ENCODE measurements at places on chromosomes 7 and 10. TPM values are rescaled to one million over a fixed set of nuclear protein-coding genes. Genes with fewer than 3 reads are reported as not detected.

- DNase-seq, result no peak
Observed at GRCh38 chr10:107966826-107967225, 802.3 kb upstream of the SORCS1 start.

GRCh38 chr7:155590215-155591018, 44.1 kb upstream of the CNPY1 start:
- DNase-seq, result no peak

DNA sequence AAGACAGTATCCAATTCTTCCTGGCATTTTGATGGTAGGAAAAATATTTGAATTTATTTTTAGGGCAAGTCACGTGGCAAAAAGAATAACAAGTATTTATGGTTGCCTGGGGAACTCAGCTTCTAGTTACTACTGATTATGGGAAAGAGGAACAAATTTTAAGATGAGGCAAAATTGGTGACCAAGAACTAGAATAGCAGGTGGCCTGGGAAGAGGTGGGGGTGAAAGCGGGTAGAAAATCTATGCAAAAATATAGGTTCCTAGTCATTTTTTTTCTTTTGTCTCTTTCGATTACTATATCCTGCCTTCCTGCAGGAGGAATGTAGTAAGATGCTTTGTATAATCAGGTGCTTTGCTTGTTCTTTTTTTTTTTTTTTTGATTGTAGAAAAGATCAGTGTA, 27.8 kb downstream of the ENTPD1 start:
- no peak for DNase-seq

DNA sequence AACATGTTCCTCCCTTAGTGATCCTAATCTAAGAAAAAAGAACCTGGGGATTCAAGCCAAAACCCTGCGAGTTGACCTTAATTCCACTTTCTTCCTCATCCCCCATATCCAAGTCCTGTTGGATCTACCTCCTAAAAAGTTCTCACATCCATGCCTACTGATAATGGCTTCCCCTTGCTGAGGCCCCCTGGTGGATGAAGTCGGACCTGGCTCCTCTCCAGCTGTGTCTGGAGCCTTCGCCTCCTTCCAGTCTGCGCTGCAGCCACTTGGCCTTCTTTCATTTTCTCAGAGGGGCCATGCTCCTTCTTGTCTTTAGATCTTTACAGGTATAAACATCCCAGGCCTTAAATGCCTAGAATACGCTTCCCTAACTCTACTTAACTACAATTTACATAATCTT, 8.1 kb downstream of the PDE1C start:
- peak; percentile 73 for DNase-seq

DNA sequence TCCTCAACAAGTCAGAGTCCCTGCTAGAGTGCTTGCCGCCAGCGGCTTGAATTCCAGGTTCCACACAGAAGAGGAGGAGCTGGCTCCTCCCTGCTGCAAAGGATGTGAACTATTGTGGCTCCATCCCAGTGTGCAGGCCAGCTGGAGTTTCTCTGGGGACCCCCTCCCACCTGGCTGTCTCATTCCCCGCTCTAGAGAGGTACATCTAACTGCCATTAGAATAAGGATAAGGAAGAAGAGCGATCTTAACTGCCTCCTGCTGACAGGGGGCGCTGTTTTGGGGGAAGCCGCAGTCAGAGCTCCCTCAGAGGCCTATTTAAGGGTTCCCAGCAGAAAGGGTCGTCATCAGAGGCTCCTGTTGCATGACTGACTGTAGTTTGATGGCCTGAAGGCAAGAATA, 40.8 kb upstream of the HECW1 start:
- DNase-seq, result no peak

GRCh38 chr7:114977277-114977676, 55.4 kb downstream of the MDFIC start:
- DNase-seq, result no peak

GRCh38 chr7:158676906-158677305, 27.7 kb downstream of the NCAPG2 start:
- DNase-seq, result no peak

DNA sequence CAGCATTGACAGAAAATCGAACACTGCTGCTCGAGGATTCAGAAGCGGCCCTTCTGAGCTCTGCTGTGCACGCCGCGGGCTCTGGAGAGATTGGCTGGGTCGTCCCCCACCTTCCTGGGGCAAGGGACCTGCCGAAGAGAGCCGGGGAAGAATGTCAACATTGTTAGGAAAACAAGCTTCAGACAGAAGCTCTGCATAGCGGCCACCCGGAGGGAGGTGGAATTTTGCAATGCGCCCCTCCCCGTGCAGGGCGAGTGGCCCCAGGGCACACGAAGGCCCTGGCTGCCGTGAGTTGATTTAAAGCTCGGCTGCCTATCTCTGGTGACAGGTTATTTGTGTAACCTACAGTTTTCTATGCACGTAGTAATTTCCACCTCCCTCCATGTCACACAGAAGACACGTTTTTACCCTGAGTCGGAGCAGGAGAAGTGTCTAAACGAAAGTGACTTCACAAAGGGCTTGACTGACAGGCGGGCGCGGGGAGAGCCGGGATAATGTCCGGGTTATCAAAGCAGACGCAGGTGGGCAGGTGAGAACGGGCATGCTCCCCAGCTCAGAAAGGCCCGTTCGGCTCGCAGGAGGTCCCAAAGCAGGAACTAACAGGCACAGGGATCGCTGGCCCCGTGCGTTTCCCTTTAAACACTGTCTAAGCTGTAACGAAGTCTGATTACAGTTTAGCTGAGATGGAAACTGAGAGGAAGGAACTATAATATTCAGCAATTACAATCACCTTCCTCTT, 84.6 kb downstream of the PDGFA start:
- peak; percentile 19 for DNase-seq

GRCh38 chr10:114353383-114353782, 50.9 kb downstream of the AFAP1L2 start:
- no peak for DNase-seq

DNA sequence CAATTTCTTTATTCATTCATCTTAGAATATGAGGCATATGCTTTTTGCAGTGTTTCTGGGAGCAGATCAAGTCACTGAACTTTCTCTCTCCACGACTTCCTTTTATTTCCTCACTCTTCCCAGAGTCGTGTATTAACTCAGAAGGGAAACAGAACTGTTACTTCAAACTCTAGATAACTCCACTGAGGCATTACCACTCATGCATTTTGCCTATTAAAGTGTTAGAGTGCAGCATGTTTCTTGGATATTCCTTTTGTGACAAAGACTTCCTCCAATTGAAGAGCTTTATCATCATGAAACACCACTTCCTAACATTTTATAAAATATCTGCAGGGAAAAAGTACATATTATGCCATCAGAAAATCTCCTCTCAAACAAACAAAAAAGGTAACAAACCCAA, 797.4 kb upstream of the COBL start:
- no peak for DNase-seq

GRCh38 chr7:120089968-120090367, 183.0 kb upstream of the KCND2 start:
- no peak for DNase-seq

GRCh38 chr7:85567983-85568382, 381.1 kb upstream of the SEMA3D start:
- DNase-seq, result no peak

DNA sequence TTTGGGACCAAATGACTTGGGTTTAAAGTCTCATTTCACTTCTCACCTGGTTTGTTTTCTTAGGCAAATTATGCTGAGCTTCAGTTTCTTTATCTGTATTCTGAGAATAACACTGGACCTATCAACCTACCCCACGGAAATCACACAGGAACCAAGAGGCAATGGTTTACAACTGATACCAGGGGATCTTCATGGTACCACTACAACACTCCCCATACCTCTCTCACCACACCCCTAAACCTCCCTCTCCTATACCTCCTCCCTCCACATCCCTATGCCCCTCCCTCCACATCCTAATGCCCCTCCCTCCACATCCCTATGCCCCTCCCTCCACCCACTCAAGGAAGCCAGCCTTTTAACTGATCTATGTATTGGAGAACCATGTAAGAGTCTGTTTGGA, 9.9 kb downstream of the FAM204A start:
- no peak for DNase-seq

- DNase-seq, result no peak
Observed at GRCh38 chr7:80623503-80624252, 14.8 kb upstream of the CD36 start.

DNA sequence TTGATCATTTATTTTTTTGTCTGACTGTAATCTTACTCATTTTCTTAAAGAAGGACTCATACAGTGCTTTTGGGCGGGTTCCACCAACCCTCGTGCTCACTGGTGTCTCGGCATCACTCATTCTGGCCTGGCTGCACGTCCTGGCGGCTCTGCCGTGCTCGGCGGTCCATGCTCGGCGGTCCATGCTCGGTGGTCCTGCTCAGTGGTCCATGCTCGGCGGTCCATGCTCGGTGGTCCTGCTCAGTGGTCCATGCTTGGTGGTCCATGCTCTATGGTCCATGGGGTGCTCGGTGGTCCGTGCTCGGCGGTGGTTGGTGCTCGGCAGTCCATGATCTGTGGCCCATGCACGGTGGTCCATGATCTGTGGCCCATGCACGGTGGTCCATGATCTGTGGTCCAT, 72.5 kb downstream of the WDR37 start:
- DNase-seq, result no peak

DNA sequence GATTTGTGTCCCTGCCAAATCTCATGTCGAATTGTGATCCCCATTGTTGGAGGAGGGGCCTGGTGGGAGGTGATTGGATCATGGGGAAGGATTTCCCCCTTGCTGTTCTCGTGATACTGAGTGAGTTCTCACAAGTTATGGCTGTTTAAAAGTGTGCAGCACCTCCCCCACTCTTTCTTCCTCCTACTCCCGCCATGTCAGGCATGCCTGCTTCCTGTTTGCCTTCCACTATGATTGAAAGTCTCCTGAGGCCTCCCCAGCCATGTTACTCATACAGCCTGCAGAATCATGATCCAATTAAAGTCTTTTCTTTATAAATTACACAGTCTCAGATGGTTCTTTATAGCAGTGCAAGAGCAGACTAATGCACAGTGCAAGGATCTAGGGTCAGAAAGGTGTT, 75.4 kb downstream of the CALD1 start:
- DNase-seq, result no peak

- DNase-seq, result no peak
Observed at GRCh38 chr10:13420532-13421307, 72.6 kb upstream of the SEPHS1 start.

- DNase-seq, result no peak
Observed at GRCh38 chr7:115676707-115677106, 353.9 kb downstream of the TFEC start.

- DNase-seq, result peak; percentile 20
Observed at GRCh38 chr10:132527339-132528063, 10.1 kb upstream of the INPP5A start.

- no peak for DNase-seq
Observed at GRCh38 chr7:49772916-49773217, 571 bp upstream of the VWC2 start.

GRCh38 chr10:77186936-77187335, 450.7 kb downstream of the KCNMA1 start:
- DNase-seq, result no peak

DNA sequence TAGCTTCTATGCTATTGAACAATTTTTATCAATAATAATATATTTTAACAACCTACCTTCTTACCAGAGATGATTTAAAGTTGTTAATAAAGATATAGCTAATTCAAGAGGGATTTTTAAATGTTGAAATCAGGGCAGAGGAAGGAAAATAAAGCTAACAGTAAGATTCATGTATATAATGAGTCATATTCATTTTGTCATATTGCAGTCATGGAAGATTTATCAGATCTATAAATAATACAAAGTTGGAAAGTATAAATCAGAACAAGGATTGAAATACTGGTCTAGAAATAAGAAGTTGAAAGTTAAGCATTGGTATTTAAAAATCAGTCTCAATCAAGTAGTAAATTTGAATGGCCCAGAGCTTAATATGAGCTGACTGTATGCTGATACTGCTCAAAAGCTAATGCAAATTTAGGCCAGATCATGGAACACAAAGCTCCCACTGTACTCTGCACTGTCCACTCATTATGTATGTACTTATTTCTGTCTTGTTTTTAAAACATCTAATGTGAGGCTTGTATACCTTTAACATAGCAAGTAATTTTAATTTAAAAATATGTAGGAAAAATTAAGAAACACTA, 196.9 kb downstream of the ZEB1 start:
- DNase-seq, result no peak

DNA sequence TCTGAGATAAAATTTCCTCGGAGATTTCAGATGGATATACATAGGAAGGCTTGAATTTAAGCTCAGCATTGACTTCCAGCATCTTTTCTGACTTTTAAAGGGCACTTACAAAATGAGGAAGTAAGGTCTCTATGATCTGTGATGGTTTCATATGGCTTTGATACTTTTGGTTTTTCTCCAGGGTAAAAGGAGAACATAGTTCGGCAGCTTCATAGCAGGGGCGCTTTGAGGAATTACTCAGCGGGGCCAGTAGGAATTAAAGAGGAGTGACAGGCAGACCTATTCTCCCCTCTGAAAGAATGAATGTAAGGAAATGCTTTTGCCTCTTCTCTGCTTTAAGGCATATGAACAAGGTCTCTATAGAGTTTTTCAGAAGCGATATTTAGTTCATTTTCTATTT, 80.0 kb upstream of the PCDH15 start:
- DNase-seq, result no peak

DNA sequence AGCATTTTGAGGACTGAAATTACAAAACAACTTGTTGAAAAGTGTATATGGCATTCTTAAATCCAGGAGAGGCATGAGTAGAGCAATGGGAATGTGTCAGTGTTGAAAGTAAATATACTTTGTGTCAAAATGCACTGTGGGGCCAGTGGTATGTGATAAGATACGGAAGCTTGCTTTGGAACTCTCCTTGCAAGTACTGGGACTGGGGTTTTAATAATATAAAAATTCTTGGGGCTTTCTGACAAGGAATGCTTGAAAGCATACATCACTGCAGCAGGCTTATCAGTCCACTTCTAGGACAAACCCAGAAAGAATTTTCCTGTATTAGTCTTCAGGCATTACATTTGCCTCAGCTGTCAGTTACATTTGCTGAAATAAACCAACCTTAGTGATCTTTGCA, 472.8 kb upstream of the FZD8 start:
- DNase-seq, result no peak

GRCh38 chr7:106600569-106601373, 60.2 kb downstream of the CCDC71L start:
- DNase-seq, result no peak

- no peak for DNase-seq
Observed at GRCh38 chr7:2172311-2173188, 60.2 kb downstream of the MAD1L1 start.

GRCh38 chr7:101536668-101537067, 92.4 kb downstream of the MYL10 start:
- DNase-seq, result no peak

GRCh38 chr7:137094-137891, 55.1 kb upstream of the FAM20C start:
- DNase-seq, result no peak

BLVRA gene
- 55.4 TPM for total RNA-seq

LIPM gene
- total RNA-seq, result not detected

AGR2 gene
- total RNA-seq, result 861 TPM

ANXA8L1 gene
- not detected for total RNA-seq

HOGA1 gene
- total RNA-seq, result 0.47 TPM

TMEM184A gene
- total RNA-seq, result 66.0 TPM

STEAP1B gene
- total RNA-seq, result 0.77 TPM

IKZF5 gene
- 13.4 TPM for total RNA-seq

PRR15 gene
- total RNA-seq, result 173 TPM

TUBAL3 gene
- total RNA-seq, result 38.7 TPM

CYP3A5 gene
- total RNA-seq, result 179 TPM

MYL7 gene
- total RNA-seq, result not detected

SPRN gene
- not detected for total RNA-seq

SFMBT2 gene
- 3.9 TPM for total RNA-seq

AKR1C1 gene
- 66.9 TPM for total RNA-seq

ITPRID1 gene
- 2.3 TPM for total RNA-seq

WNT16 gene
- total RNA-seq, result not detected

EBLN1 gene
- not detected for total RNA-seq
